Activated T-cell treated with anti-CD3 and anti-CD28 coated beads, Interleukin-2, amount 50 U/mL, for 4 hours (primary cell): ENCODE measurements at places on chromosomes 7 and 10. TPM values are rescaled to one million over a fixed set of nuclear protein-coding genes. Genes with fewer than 3 reads are reported as not detected.

The CAMK1D gene
- 6.7 TPM for total RNA-seq

The SFTPD gene
- total RNA-seq, result 0.40 TPM

DNA sequence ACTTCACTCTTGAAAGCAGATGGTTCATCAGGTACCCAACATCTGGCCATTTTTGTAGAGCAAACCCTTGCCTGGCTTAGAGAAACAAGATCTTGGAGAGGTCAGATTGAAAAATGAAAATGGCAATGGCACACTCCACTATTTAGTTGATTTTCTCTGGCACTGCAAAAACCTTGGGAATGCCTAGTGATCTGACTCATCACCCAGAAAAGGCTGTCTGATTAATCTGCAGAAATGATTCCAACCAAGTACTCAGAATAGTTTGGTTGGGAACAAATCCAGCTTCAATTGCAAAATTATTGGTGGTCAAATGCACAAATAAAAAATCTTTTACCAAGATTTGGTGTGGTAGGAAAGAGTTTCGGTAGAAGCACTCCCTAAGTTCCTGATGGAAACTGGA, 351.2 kb downstream of the PHTF2 start:
- no peak for DNase-seq

DNA sequence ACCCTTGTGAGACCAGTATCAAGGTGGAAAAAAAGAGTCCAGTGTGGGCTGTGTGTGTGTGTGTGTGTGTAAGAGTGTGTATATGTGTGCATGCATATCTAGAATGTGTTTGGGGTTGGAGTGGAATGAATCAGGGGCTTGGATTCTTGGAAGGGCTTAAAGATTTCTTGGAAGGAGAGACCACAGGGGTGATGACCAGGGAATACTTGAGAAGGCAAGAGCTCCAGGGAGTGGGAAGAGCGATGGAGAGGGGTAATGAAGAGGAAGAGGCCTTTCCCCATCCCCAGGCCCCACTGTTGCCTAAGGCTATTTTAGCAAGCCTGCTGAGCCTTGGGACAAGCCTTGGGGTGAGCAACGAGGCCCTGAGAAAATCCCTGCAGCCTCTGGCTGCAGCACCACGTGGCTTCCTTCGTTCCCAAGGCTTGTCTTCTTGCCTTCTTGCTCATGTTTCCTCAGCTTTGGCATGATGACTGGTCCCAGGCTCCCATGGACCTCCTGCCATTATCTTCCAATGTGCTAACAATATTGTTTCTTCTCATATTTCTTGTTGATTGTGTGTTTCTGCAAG, 663.4 kb downstream of the INHBA start:
- no peak for DNase-seq

DNA sequence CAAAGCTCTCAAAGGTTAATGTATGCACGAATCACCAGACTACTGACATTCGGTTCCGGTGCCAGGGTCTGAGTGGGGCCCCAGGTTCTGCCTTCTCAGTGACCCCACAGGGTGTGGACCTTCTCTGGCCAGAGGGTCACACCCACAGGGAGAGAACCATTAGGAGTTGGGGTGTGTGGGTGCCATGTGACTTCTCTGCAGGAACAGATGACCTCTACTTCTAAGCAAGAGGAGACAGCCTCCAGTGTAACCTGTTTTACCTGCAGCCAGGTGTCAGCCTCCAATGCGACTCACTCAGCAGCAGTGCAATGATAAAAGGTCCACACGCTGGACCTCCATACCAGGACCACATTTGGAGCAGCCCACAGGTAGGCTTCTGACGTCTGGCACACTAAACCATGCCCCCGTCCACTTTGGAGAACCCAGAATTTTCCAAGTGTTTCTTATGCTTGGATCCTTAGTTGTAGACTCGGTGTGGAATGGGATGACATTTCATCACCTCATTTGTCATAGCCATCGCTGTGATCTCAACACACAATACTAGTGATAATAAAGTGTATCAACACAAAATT, 16.2 kb upstream of the INSIG1 start:
- no peak for DNase-seq
